Activated T-helper 17 cell treated with anti-CD3 and anti-CD28 coated beads, Interleukin-2, amount 50 U/mL, for 72 hours (primary cell): ENCODE measurements at places on chromosomes 2 and 18.

GRCh38 chr2:215607766-215608165 is 171.9 kb upstream of the FN1 start:
- ATAC-seq, result no peak

GRCh38 chr2:225164401-225165050 is 122.3 kb upstream of the DOCK10 start:
- ATAC-seq, result no peak

DNA sequence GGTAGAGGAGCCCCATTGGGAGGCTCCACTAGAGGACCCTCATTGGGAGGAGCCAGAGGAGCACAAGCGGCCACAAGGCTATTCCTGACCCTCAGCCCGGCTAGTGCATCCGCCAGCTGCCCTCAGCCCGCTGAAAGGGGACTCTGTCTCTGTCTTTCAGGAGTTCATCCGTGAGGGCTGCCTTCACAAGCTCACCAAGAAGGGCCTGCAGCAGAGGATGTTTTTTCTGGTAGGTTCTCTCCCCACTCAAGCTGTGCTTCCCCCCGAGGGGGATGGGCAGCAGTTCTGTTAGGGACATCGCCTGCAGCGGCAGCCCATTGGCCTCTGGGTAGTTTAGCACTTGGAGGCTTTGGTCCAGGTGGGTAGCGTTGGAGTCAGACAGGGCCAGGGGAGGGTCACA is 25.1 kb downstream of the STK25 start:
- no peak for ATAC-seq

- ATAC-seq, result no peak
Observed at GRCh38 chr2:230599853-230600252, 112.8 kb upstream of the CAB39 start.

DNA sequence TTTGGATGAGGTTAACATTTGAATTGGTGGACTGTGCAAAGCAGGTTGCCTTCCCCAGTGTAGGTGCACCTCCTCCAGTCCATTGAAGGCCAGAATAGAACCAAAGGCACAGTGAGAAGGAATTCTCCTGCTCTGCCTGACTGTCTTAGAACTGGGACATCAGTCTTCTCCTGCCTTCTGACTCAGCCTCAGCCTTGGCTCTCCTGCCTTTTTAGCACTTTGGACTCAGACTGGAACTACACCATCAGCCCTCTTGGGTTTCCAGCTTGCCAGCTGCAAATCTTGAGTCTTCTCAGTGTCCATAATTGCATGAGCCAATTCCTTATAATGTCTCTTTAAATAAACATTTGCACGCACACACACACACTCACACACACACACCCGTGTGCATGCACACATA is 8.0 kb upstream of the TMEM177 start:
- no peak for ATAC-seq

- no peak for ATAC-seq
Observed at GRCh38 chr2:223997938-223998337, 40.7 kb downstream of the MRPL44 start.

GRCh38 chr2:195507447-195508138 is 149.4 kb upstream of the SLC39A10 start:
- no peak for ATAC-seq

DNA sequence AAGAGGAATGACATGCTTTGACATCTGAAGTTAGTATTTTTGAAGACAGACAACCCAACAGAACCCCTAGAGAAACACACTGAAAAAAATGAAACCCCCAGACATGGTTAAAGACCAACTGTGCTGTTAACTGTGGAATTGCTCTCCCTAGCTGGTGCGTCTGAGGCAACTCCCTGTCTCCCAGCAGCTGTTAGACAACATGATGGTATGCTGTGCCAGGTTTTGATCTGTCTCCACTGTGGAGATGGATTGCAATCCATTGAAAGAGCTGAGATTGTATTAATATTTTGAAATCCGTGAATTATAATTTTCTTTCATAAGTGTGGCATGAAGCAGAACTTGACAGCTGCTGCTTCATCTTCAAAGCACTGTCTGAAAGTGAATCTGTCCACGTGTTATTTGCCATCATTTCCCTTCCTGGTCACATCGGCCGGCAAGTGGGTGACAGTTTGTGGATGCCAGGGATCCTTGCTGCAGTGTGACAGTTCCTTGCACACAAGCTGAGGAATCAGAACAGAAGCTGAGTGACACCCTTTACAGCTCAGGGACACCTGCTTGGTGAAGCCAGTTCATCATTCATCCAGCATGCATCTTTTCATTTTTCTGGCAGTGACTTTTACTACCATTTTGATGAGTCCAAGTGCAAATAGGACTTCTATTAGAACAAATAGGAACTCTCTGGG is 58.2 kb upstream of the ACSL3 start:
- ATAC-seq, result no peak

DNA sequence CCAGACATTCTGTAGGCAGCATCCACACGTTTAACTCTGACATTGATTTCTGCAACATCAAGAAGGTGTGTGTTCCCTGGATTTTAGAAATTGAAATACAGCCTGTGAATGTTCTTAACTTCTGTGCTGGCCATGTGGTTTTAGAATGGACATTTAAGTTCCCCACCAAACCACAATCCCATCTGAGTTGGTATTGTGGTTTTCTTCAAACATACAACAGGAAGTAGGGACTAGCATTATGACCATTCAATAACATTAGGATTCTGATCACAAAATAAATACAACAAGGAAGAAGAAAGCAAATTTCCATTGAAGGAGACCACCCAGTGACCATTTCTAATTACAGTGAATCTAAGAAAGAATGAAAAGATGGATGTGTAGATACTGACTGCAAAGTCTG is 51.2 kb downstream of the MAP3K20 start:
- no peak for ATAC-seq

DNA sequence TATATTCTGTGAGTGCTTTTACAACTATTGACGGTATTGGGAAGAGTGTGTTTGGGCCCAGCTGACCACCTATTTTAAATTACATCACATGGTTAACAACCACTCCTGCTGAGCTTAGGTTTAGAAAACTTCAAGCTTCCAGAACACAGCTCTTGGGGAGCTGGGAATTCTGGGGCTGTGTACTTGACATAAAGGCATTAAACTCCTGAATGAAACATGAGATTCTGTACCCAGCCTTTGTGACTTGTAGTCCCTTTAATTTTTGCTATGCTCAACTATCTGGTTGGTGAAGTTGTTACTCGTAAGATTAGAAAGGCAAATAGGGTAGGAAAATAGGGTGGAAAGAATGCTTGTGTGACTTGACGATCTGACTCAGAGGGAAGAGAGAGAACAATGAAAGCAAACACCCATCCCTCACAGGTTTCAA is 66.9 kb downstream of the LTBP1 start:
- no peak for ATAC-seq

DNA sequence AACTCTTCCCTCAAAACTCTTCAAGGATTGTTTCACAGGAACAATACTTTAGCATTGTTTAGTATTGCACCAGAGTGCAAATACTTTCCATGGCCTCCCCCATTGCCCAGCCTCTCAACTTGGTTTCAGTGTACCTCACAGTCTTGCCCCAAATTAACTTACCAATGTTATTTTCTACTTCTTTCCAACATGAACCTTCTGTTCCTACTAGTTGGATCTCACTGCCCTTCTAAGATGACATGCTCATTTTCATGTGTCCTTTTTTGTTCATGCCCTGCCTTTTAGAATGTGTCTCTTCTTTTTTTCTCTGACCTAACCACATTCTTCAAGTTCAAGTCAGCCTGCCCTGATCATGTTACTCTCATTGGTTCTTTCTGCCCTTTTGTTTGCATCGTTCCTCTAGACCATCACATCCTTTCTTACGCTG is 4.1 kb downstream of the SPATS2L start:
- no peak for ATAC-seq

- peak; percentile 68 for ATAC-seq
Observed at GRCh38 chr18:13265008-13265910, 46.7 kb downstream of the LDLRAD4 start.

DNA sequence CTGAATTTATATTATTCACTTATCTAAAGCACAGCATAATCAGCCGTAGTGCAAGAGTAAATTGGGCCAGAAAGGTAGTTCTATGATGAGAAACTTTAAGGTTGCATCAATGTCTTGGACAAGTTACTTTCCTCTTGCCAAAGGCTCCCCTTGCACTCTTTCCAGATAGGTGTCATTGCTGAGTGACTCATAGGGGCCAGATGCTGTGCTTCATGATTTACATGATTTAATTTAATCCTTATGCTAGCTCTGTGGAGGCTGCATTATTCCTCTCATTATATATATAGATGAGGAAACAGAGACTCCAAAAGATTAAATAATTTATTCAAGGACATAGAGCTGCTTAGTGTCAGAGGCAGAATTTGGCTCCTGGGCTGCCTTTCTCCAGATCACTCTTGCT is 5.0 kb downstream of the CFAP221 start:
- ATAC-seq, result no peak

- no peak for ATAC-seq
Observed at GRCh38 chr18:78368726-78369125, 610.9 kb upstream of the SALL3 start.

DNA sequence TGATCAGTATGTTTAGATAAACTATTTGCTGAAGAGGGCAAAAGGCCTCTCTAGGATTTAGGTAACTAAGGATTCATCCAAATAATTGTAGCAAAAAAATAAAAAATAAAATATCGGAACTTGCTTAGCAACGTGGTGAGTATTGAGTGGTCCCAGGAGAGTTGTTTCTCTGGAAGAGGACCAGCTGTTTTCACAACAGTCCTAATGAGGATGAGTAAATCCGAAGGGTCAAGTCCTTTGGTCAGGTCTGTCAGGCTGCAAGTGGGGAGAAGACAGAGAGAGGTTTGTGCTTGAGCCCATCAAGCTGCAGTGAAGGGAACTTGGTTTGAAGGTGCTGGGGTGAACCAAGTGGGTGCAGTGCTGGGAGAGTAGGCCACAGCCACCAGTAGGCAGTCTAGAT is 539.2 kb downstream of the SLC4A3 start:
- ATAC-seq, result no peak

GRCh38 chr2:9095226-9095625 is 91.7 kb upstream of the MBOAT2 start:
- no peak for ATAC-seq
